Stimulated activated CD4-positive, alpha-beta T cell treated with anti-CD3 and anti-CD28 coated beads, TNF-alpha, amount 100 ng/mL, for 1 hour (primary cell): ENCODE measurements at places on chromosomes 2 and 18.

DNA sequence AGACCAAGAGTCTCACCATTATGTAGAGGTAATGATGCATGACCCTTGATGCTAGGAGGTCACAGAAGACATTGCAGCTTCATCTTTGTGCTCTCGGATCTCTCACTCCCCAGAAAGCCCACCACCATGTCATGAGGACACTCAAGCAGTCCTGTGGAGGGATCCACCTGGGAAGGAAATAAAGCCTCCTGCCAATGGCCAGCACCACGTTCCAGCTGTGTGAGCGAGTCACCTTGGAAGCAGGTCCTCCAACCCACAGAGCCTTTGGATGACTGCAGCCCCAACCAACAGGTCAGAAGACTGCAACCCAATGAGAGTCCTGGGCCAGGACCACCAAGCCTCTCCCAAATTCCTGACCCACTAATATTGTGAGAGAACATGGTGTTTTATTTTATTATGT is 38.4 kb downstream of the CYP26B1 start:
- no peak for DNase-seq

DNA sequence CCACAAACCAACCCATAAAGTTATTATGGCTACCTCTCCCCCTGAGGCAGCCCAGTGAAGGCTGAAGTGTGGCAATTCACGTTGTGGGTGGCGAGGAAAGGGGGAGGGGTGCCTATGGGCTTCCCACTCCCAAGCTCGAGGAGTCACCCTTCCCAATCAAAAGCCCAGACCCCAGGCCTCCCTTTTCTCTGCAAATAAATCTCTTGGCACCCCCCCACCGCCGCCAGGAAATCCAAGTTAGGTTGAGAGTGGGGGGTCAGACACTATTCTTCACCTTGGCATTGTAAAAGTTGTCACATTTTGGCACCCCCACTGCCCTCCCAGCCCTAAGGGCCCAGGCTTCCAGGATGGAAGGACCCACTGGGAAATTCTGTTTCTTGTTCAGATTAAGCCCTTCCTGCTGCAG is 6.9 kb downstream of the ANKRD53 start:
- DNase-seq, result no peak

DNA sequence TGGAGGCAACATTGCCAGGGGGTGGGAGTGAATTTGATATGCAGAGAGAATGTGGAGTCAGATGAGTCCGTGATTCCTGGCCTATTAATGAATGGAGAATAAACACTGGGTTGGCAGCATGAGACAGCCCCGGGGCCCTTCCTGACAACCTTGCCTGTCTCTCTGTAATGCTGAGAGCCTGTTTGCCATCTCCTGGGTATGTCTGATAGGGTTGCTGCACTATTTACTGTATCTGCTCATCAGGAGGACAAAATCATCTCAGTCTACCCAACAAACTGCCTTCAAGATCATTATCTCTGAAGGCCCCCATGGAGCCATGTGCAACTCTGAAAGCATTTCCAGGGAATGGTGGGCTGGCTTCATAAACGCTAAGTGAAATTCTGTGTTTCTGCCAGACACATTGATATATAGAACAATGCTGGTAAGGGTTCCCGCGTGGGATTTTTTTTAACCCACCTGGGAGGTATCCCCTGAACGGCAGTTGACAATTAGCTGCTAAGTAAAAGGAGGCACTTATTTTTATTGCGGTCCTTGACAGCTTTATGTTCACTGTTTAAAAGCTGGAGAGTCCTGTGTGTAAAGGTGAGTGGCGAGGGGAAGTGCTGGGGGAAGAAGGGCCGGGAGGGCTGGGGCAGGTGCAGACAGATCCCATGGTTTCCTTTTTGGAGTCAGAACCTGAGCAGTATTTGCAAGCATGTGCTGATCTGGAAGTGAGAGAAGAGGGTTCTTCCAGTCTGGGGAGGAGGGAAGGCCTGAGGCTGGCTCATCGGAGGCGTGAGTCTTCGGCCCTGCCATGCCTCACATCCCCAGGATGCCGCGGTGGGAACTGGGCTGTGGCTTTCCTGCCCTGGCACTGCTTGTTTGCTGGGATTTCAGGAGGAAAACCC is 64.8 kb downstream of the ARHGAP25 start:
- DNase-seq, result no peak

DNA sequence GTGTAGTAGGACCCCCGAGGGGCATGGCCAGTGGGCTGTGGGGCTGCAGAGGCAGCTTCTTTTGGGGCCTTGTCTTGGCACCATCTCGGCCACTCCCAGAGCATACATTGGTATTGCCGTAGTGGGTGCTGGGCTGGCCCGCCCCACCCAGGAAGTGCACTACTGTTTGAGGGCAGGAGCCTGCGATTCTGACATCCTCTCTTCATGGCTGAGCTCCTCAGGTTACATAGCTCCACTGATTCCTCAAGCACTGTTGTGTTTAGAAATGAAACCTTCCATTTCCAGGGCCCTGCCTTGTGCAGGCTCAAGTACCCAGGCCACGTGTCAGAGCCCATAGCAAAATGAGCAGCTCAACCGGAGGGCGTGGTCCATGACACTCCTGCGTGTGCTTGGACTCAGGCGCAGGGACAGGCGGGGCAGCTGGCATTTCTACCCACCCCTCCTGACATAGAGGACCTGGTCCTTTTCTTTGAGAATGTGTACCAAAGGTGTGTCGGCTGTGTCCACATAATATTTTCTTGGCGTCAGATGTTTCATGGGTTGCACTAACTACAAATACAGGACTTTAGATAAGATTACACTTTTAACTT is 67.9 kb downstream of the DGKD start:
- DNase-seq, result no peak

DNA sequence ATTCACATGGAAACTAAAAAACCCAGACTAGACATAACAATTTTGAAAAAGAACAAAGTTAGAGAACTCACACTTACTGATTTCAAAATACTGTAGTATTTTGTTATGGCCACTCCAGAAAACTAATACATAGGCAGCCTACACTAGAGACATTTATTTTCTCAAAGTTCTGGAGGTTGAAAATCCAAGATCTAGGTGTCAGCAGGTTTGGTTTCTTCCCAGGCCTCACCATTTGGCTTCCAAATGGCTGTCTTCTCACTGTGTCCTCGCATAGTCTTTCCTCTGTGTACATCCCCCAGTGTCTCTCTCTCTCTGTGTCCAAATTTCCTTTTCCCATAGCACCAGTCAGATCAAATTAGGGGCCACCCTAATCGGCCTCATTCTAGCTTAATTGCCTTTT is 95.0 kb downstream of the NR4A2 start:
- DNase-seq, result no peak

DNA sequence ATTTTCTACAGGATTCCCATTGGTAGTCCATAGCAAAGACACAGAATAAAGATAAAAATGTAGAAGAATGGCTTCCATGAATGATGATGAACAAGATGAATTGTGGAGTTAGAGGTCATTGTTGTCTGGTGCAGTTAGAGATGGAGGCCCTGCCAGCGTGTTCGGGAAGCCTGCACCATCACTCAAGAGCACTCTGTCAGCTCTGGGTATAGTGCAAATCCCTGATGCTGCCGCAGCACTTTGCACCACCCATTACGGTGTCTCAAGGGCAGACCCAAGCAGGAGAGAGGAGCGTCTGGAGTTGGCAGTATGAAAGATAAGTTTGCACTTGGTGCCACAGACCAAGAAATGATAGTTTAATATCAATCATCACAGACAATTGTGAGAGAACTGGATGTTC is 181.6 kb upstream of the CHST9 start:
- DNase-seq, result no peak

DNA sequence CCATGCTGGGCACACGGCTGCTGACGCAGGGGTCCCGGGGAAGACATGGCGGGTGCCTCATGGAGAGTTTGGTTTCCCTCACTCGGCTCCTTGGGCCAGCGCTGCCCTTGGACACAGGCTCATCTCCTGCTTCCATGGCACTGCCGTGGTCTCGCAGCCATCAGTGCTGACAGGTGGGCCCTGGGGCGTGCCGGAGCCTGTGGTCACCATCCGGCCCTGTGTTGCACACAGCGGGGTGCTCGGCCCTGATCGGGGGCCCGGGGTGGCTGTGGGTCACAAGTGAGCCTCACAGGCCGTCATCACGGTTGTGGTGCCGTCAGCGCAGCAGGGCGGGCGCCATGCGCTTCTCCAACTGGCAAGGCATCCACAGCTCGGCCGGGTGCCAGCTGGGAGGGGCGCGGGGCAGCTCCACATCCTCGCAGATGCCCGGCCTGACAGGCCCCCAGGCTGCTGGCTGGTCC is 582 bp downstream of the RTP5 start:
- DNase-seq, result no peak

DNA sequence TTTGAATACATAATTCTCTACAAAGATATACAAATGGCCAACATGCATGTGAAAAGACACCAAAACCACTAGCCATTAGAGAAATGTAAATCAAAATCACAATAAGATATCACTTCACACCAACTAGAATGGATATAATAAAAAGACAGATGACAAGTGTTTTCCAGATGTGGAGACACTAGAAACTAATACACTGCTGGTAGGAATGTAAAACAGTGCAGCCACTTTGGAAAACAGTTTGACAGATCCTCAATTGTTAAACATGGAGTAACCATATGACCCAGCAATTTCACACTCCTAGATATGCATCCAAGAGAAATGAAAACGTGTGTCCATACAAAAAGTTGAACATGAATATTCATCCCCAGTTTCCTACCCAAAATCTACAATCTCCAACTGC is 9.8 kb upstream of the RAB11FIP5 start:
- DNase-seq, result no peak

DNA sequence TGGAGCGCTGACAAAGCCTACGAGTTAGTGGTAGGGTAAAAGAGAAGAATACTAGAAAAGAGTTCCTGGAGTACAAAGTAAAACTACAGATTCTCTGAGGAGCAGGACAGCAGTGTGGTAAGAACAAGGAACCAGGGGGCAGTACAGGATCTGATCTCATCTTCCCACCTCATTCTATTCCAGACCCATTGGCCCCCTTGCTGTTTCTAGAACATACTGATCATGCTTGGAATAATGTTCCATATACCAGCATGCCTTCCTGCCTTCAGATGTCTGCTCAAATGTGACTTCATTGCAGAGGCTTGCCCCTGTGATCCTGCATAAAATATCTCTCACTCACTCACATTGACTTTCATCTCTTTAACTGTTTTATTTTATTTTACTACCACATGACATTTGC is 19.3 kb downstream of the MSGN1 start:
- DNase-seq, result no peak

GRCh38 chr2:127048969-127049897 is 57.7 kb downstream of the BIN1 start:
- DNase-seq, result no peak

- no peak for DNase-seq
Observed at GRCh38 chr18:25075331-25075730, 276.6 kb downstream of the ZNF521 start.

GRCh38 chr2:160006475-160006874 is 55.9 kb downstream of the PLA2R1 start:
- DNase-seq, result no peak

DNA sequence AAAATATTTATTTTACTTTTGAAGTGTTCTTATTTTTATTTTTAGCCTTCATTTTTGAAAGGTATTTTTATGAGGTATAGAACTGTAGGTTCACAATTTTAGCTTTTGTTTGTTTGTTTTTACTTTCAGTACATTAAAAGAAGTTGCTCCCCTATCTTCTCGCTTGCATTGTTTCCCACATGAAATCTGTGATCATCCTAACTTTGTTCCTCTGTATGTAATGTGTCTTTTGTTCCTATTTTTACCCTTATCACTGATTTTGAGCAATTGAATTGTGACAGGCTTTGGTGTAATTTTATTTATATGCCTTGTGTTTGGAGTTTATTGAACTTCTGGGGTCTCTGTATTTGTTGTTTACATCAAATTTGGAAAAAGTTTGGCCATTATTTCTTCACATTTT is 77.8 kb upstream of the TMEM87B start:
- DNase-seq, result no peak

DNA sequence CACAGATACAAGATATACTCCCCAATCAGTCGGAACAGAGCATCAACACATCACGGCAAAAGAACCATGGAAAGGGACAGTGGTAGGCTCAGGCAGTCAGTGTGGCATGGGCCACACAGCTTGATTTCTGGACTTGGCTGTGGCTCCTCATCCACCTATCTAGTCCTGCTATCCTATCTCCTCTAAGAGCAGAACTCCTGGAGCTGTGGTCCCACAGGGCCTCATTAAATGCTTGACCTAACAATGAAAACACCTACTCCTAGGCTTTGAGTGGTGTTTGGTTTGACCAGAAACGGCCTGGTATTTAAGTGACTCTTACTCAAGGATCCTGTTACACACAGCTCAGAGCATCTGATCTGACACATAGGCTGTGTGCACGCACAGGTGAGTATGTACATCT is 33.6 kb upstream of the SMAD2 start:
- no peak for DNase-seq

- DNase-seq, result peak; percentile 40
Observed at GRCh38 chr18:51030537-51031258, 685 bp downstream of the SMAD4 start.

GRCh38 chr2:12486205-12487118 is 230.3 kb upstream of the TRIB2 start:
- no peak for DNase-seq

DNA sequence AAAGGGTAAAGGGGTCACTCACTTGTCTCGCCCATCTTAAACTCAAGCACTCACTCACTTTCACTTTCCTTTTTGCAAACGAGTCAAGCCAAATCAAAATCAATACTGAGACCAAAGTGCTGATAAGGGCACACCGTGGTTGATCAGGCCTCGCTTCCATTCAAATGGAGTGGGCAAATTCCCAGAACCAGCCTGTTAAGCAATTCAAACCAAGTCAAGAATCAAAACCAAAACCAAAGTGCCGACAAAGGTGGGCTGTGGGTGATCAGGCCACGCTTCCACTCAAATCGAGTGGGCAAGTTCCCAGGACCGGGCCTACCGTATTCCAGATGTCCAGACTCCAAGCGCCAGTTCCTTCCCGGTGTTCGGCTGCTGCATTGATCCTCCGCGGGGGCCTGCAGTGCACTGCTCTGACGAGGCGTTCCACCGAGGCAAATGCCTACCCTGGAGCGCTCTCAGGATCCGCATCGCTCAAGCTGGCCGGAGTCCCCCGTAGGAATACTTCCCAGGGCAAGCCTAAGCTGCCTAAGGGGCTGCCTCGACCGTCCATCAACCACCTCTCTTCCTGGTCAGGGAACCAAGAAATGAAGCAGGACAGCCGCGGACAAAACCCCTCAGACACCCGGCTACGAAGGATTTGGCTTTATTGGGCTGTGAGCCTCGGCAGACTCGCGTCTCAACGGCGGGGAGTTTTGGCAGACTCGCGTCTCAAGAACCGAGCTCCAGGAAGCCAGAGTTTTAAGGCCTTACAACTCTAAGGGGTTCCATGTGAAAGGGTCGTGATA is 89.9 kb upstream of the SLC1A4 start:
- DNase-seq, result no peak

- DNase-seq, result no peak
Observed at GRCh38 chr18:44323125-44323524, 357.6 kb upstream of the SETBP1 start.
